ENCODE measurements at places on chromosomes 7 and 10.

GRCh38 chr7:79774150-79774549 lies 320.7 kb upstream of the MAGI2 start:
- DNase-seq = peak; percentile 38

GRCh38 chr7:92889081-92889480 lies 52.7 kb upstream of the CDK6 start:
- DNase-seq = no peak

GRCh38 chr7:39605087-39605486 lies 18.3 kb upstream of the RALA start:
- DNase-seq = peak; percentile 48

- no peak for DNase-seq
Measured at GRCh38 chr7:81301815-81302214, 383.0 kb upstream of the SEMA3C start.

GRCh38 chr10:114624951-114625780 lies 32.9 kb downstream of the ABLIM1 start:
- DNase-seq = no peak

DNA sequence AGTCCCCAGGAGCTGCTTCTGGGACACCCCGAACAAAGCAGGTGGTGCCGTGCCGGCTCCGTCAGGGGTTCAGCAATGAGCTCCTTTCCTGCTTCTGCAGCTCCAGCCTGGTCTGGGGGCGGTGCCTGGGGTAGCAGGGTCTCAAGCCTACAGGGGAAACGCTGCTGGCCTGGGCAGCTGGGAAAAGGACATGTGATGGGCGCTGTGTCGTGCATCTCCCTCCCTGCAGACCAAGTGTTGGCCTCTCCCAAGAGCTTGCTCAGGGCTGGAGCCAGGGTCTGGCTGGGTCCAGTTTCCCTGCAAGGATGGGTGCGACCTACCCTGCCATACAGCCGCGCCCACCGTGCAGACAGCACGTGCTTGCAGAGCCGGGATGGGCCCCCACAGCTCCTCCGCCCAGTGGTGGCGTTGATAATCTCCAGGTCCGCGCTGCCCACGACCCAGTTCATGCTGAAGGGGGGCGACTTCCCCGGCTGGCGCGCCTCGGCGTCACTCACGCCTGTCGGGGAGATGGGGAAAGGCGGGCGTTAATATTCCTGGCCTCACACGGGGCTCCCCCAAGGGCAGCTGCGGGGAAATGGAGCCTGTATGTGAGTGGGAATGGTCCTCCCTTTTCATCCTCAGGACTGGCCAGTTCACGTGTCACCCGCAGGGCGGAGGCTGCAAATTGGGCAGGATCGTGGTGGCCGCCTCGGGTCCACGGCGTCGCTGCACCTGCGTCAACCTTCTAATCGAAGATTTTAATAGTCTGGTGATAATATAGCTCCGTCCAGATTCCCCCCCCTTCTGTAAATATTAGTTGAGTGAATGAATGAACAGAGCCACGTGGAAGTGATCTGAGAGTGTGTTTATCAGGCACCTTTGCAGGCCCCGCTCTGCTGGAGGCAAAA lies 128.6 kb downstream of the WDR37 start:
- no peak for DNase-seq

DNA sequence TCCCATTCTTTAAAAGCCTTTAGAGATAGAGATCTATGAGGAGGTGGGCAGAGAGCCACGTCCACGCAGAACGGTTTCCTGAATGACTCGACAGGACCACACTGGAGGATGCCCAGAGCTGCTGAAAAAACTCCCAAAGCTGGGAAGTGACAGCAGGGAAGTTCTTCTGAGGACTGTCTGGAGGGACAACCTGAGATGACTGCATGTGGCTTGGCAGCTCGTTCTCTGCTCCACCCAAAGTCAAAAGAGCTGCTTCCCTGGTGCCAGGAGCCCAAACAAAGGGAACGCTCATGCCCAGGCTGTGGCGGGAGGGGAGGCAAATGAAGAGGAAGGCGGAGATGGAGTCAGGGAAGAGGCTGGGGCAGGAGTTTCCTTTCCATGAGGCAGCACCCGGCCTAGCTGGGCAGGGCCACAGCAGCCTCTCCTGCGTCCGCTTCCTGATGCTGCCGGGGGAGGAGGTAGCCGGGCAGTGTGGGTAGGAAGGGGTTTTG lies 95.4 kb downstream of the CCDC3 start:
- no peak for DNase-seq

- no peak for DNase-seq
Measured at GRCh38 chr10:114021717-114022680, 21.7 kb upstream of the ADRB1 start.

GRCh38 chr7:94394437-94395140 lies at the start of gene COL1A2:
Gene COL1A2 (plus strand): TSS chr7:94394895. CDS start chr7:94395032, 137 bp downstream.
- DNase-seq = peak; percentile 100

DNA sequence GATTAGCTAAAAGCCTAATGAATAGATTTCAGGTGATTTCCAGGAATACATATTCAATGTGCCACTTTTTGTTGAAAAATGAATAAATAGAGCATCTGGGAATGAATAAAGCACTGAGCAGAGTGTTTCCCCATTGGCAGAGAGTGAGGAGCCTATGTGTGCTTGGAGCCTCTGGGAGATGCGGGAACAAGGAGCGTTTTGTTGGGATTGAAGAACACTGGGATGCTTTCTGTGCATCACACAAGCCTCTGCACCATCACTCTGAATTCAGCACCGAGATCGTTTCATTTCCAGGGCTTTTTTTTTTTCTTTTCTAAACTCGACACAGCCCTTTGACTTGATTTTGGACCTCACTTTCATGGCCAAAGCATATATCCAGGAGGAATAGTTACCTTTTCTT lies 111.4 kb downstream of the BAMBI start:
- no peak for DNase-seq

- no peak for DNase-seq
Measured at GRCh38 chr7:104976966-104977636, 36.9 kb upstream of the KMT2E start.

DNA sequence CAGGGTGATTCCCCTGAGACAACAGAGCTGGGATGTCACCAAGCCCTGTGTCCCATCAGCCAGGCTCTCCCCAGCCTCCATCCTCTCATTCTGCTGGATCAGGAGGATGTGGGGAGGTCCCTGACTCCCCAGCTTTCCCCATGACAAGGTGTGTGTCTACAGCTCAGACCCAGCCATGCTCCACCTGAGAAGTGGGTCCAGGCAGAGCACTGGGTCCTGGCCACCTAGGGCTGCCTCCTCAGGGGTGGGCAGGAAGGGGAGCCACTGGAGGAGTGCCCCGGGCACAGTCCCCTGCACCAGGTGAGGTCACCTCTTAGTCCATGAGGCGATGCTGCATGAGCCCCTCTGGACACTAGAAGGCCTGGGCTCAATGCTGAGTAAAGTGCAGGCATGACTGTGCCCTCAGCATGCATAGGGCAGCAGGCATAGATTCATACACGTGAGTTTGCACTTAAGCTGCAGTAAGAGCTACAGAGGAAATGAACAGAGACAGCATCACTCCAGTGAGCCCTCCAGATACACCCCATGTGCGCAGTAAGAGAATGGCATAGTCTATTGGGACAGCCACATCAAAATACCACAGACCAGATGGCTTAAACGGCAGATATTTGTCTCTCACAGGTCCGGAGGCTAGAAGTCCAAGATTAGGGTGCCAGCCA lies 48.3 kb downstream of the ALOX5 start:
- DNase-seq = no peak

- DNase-seq = no peak
Measured at GRCh38 chr7:101330011-101330484, 8.4 kb upstream of the IFT22 start.

DNA sequence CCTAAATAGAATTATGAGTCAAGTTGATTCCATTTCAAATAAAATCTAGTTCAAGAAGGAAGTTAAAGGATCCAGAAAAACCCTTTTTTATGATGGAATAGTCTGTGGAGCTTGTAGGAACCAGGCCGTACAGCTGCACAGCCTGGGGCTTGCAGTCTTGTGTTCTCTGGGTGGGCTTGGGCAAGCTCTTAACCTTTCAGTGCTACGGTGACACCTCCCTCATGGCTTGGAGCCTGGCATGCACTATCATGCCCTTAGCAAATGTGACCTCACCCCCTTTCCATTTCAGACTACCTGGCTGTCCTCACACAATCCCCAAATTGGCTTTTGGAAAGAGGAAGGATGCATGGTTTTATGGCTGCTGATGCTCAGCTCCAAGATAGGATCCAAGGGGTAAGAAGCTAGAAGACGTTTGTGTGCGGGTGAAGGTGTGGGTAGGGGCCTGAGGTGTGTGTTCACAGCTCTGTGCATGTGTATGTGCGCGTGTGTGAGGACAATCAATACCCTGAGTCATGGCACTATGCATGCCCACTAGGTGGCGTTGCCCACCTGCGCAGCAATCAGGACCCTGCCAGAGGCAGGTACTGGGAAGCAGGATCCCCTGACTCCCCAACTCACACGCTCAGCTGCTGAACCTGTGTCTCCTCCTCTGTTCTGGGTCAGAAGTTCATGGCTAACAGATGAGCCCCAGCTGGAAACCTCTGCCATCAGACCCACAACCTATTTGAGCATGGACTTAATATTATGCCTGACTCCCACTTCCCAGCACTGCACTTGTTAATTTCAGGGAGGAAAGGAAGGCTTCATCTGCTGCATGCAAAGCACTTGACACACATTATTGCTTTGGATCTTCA lies 113.4 kb downstream of the PTPN20 start:
- peak; percentile 51 for DNase-seq

DNA sequence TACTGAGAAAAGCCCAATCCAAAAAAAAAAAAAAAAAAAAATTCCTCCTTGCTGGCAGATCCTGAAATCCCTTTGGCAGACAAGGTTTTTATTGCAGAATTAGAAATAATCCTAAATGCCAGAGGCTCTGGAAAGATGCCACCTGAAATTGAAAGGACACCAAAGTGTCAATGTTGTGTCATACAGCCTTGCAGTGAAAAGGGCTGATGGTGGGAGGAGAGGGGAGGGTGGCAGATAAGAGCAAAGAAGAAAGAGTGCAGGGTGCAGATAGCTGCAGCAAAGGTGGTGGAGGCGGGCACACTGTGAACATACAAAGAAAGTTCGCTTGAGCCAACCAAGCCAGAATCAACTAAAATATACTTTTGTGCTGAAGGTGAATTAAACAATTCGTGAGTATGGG lies 8.2 kb upstream of the OPTN start:
- DNase-seq = no peak

GRCh38 chr10:29966269-29966668 lies 93.1 kb downstream of the JCAD start:
- DNase-seq = no peak

DNA sequence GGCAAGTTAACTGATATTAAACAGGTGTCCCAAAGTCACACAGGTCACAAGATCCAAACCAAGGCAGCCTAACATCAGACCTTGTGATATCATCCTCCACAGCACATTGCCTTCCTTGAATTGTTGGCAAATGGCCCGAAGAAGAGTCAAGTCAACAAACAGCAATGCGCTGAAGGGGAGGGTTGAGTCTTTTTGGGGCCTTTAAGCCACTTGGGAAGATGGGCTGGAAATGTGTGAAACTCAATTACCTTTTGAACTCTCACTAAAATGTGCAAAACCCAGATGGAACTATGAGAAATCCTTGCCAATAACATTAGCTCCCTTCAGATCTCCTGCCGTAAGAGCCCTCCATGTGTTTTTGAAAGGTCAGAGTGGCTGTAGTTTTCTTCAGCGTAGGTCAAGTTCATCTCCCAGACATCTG lies 47.9 kb upstream of the STK17A start:
- DNase-seq = peak; percentile 70

- no peak for DNase-seq
Measured at GRCh38 chr7:6032641-6033040, 1.5 kb downstream of the ANKRD61 start.

DNA sequence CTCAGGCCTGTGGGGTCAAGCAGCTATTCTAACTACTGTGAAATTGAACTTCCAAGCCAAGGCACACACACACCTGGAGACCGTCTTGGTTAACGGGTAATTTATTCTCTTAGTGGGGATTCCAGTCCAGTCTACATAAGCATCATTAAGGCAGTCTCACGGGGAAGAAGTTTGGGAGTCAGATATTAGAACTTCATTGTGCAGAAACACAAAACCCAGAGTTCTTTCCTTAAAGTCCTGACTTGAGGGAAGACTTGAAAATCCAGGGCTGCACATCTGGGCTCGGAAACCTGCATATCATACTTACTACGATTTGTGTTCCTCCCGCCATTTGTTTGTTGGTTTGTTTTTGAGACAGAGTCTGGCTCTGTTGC lies 112.0 kb downstream of the PTPRN2 start:
- DNase-seq = no peak

DNA sequence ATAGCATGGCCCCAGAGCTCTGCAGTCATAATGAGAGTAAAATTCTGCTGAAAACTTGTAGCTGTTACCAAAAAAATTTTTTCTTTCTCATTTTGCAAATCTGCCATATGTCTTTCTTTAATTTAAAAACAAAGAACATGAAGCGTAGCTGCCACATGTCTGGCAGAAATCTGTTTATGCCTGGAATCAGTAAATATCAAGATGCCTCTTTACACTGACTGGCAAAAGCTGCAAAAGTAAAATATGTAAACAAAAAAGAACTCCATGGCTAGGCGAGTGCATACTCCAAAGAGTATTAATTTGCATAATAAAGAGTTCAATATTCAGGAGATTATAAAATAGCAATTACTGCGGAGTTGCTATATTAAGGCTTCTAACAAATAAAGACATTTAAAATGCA lies 130.9 kb upstream of the SP8 start:
- DNase-seq = no peak

- DNase-seq = peak; percentile 50
Measured at GRCh38 chr10:18238870-18239485, 98.8 kb downstream of the CACNB2 start.

GRCh38 chr7:94997547-94997946 lies 90.2 kb downstream of the PPP1R9A start:
- no peak for DNase-seq

DNA sequence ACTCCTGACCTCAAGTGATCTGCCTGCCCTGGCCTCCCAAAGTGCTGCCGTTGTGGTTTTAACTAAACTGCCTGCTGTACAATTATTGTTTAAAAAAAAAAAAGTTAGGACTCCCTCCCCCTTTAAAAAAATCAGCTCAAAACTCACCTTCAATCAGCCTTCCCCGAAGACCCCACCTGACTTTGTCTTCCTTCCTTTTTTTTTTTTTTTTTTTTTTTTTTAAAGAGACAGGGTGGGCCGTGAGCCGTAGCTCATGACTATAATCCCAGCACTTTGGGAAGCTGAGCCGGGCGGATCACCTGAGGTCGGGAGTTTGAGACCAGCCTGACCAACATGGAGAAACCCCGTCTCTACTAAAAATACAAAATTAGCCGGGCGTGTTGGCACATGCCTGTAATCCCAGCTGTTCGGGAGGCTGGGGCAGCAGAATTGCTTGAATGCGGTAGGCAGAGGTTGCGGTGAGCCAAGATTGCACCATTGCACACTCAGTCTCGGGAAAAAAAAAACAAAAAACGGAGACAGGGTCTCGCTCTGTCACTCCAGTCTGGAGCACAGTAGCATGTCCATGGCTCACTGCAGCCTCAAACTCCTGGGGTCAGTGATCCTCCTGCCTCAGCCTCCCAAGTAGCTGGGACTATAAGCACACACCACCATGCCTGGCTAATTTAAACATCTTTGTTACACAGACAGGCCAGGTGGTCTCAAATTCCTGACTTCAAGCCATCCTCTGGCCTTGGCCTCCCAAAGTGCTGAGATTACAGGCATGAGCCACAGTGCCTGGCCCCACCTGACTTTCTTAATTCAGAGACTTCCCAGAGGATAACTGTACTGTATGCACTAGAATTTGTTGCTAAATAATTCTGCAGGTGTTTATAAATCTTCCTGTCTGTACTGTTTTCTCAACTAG lies 3.2 kb downstream of the FIS1 start:
- no peak for DNase-seq

GRCh38 chr7:15938115-15938514 lies 251.6 kb upstream of the MEOX2 start:
- no peak for DNase-seq

Measured in EH (cell line).